ENCODE measurements at places on chromosomes 16 and 17. TPM values are rescaled to one million over a fixed set of nuclear protein-coding genes. Genes with fewer than 3 reads are reported as not detected.

PFAS gene
- total RNA-seq, result 67.0 TPM

ATAD5 gene
- 6.3 TPM for total RNA-seq

CNTD1 gene
- total RNA-seq, result 0.59 TPM

CLEC10A gene
- total RNA-seq, result 30.4 TPM

CCL15 gene
- total RNA-seq, result not detected

GFER gene
- total RNA-seq, result 30.0 TPM

NOTUM gene
- total RNA-seq, result not detected

EME1 gene
- 6.1 TPM for total RNA-seq

SDK2 gene
- 2.4 TPM for total RNA-seq

DCAKD gene
- 29.2 TPM for total RNA-seq

PYDC1 gene
- not detected for total RNA-seq

ACE gene
- total RNA-seq, result 44.8 TPM

LLGL2 gene
- total RNA-seq, result 34.4 TPM

TTYH2 gene
- total RNA-seq, result 6.8 TPM

IKZF3 gene
- not detected for total RNA-seq

TNFSF12 gene
- 16.3 TPM for total RNA-seq

ABCC6 gene
- total RNA-seq, result 0.36 TPM

RASD1 gene
- 0.31 TPM for total RNA-seq

SMG1 gene
- 70.1 TPM for total RNA-seq

CAPNS2 gene
- total RNA-seq, result 1.2 TPM
